ENCODE measurements at places on chromosomes 11 and 22.
A peak's percentile ranks its signal among the peaks of the same experiment; 100 is the strongest.

GRCh38 chr11:78022397-78023396 is at the start of gene KCTD14:
Gene KCTD14 (minus strand): TSS chr11:78023276. CDS start chr11:78023249, 27 bp downstream.
- DNase-seq, result no peak

- DNase-seq, result peak; percentile 29
Measured at GRCh38 chr11:64644647-64645275, 53.7 kb downstream of the SLC22A12 start.

GRCh38 chr22:37571258-37571991 is 8.5 kb downstream of the LGALS2 start:
- no peak for DNase-seq

GRCh38 chr11:107836851-107837250 is 21.7 kb downstream of the SLC35F2 start:
- DNase-seq, result no peak

- peak; percentile 71 for DNase-seq
Measured at GRCh38 chr11:98183034-98183433, 837.7 kb upstream of the CNTN5 start.

DNA sequence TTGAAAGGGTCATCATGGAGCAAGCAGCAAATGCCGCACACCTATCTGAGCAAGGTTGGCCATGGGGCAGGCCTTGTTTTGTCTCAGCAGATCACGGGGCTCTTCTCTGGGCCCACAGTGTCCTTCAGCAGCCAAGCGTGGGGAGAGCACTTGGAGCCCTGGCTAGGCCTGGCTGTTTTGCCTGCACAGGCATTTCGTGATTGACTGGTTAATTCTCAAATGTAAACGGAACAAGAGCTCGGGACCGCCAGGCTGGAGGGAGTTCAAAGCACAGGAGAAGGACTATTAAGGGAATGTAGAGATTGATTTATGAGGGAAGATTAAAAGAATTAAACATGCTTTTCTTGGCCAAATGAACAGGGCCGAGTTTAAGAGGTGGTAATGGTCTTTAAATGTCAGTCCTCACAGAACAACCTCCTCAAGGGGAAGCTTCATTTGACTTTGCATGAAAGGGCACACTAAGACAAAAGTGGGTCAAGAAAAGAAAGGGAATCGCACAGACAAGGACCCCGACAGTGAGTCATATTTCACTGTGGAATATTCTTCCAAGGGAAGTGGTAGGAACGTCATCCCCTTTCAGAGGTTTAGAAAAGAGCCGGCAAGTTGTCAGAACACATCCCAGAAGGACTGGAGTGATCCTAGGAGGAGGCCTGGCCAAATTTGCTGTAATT is 20.7 kb downstream of the SPON1 start:
- no peak for DNase-seq

- no peak for DNase-seq
Measured at GRCh38 chr11:117638911-117639543, 158.0 kb downstream of the DSCAML1 start.

- DNase-seq, result no peak
Measured at GRCh38 chr11:17578958-17579357, 31.9 kb downstream of the OTOG start.

DNA sequence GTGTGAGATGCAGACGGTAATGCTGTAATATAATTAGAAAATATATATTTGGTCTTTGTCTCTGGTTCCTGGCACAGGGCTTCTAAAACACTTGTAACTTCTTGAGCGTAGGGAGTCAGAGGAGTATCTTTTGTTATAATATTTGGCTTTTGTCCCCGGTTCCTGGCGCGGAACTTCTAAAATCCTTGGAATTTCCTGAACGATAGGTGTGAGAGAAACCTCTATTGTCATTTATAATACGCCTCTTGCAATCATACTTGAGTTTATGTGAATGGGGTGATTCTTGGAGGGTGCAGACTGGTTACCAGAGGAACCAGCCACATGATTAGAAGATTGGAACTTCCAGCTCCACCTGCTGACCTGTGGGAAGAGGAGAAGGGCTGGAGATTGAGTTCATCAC is 54.1 kb upstream of the ZBED5 start:
- DNase-seq, result no peak

GRCh38 chr11:66950112-66950535 is 8.1 kb downstream of the PC start:
- no peak for DNase-seq

GRCh38 chr11:61168800-61169199 is 7.6 kb upstream of the VPS37C start:
- DNase-seq, result peak; percentile 36

GRCh38 chr11:1750840-1751530 is 590 bp upstream of the IFITM10 start:
- DNase-seq, result no peak

- DNase-seq, result peak; percentile 66
Measured at GRCh38 chr11:60753309-60753708, 3.4 kb upstream of the MS4A15 start.

- no peak for DNase-seq
Measured at GRCh38 chr11:71396548-71397123, 51.6 kb downstream of the DHCR7 start.

DNA sequence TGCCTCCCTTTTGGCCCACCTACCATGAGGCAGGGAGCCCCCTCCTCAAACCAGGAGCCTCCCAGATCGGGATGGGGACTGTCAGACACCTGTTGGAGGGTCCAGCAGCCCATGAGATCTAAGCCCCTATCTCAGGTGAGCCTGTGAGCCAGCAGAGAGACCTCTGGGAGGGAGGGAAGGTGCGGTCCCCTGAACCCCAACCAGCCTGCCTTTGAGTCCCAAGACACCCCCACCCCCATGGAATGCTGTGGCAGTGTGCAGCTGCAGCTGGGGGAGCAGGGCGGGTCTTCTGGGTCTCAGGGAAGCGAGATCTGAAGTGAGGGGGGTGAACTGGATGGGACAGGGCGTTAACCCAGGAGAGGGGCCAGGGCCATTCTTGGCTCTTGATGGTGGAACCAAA is 1.4 kb upstream of the CDKN1C start:
- DNase-seq, result no peak

GRCh38 chr11:108958368-108959104 is 293.7 kb downstream of the DDX10 start:
- peak; percentile 42 for DNase-seq

DNA sequence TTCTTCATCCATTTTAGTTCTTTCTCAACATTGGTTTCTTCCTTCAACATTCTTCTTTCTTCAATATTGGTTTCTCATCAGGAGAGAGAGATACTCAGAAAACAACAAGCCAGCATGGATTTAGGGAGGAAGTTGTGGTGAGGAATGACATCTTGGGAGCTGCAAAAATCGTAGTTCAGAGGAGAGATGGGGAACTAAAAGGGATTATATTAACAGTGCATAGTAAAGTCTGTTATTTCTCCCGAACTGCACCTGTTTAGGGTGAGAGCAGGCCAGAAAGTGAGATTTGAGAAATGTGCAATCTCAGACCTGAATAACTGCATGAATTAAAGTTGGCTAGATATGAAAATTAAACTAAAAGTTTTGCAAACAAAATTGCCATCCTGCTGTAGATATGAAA is 94.5 kb downstream of the CASP12 start:
- no peak for DNase-seq
